ENCODE measurements at places on chromosomes 16 and 17.
A peak's percentile ranks its signal among the peaks of the same experiment; 100 is the strongest.

GRCh38 chr17:45790296-45790922 is 6.3 kb downstream of the CRHR1 start:
- peak; percentile 72 for DNase-seq

GRCh38 chr16:19823322-19823721 is 61.3 kb downstream of the GPRC5B start:
- no peak for DNase-seq

DNA sequence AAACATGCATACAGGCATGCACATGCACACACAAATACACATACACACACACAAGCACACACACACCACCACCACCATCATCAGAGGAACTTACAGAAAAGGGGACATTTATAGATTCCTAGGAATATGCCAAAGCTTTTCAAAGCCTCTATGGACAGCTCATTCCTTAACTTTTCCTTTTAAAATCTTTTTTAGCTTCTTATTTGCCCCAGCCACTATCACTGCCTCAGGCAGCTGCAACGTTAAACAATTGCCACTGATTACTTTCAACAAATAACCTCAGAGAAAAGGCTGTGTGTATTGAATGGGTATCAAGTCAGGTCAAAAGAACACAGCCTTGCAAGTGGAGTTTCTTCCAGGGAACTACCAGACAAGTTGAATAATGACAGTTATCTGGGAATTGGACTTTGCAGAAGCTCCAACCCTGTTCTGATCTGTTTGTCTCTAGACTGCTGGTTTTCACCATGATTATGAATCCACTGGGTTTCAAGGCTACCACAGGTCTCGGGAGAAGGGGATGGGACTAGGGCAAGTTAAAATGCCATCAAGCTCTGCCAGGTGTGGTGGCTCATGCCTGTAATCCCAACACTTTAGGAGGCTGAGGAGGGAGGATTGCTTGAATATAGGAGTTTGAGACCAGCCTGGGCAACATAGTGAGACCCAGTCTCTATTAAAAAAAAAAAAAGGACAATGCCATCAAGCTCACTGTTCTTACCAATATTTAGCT is 21.9 kb upstream of the BEAN1 start:
- no peak for DNase-seq

- DNase-seq: peak; percentile 58
These were observed 52.3 kb upstream of the LGALS9 start for GRCh38 chr17:27578718-27579085.

DNA sequence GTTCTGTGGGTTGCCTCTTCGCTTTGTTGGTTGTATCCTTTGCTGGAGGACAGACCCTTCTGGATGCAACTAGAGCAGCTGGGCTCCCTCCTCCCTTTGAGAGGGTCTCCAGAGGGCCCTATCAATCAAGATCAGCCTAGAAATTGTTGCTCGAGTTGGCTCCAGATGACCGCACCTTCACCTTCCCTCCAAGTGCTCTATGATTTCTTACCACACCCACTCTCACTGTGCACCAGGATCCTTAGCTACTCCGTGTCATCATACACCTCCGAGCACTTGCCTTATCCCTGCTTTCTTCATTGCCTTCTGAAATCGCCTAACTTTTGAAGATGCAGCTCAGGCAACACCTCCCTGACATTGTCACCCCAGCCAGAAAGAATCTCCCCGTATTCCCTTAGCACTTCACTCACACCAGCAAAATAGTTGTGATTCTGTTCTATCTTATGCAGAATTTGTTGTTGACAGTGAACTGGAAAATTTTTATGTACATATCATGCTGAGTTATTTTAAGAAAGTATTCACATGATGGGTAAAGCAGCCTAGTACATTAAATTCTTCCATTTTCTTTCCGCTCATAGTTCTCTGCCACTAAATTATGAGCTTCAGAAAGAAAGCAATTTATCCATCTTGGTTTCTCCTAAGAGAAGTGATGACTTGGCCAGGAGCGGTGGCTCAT is 52.9 kb downstream of the ABAT start:
- no peak for DNase-seq

- no peak for DNase-seq
These were observed 4.0 kb downstream of the C1QTNF1 start for GRCh38 chr17:79027925-79028491.

- DNase-seq: peak; percentile 63
These were observed 35.8 kb downstream of the LITAF start for GRCh38 chr16:11550791-11551498.

- DNase-seq: no peak
These were observed 22.3 kb upstream of the PABPN1L start for GRCh38 chr16:88888461-88889387.

DNA sequence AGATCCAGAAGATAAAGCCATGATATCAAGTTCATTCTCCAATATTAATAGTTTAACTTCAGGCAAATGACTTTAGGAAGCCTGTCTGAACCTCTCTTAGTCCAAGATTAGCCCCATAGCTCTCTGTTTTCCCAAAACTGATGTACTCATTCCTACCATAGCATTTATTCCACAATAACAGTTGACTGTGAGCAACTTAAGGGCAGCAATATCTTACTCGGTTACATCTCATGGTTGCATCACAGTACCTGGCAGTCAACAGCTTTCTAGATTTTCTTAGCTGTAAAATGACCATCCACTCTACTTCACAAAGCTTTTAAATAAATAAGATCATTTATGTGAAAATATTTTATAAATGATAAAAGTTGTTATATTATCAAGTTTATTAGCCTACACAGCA is 58.2 kb upstream of the STAC2 start:
- DNase-seq: peak; percentile 64

- DNase-seq: no peak
These were observed 17.2 kb downstream of the UBE2Z start for GRCh38 chr17:48925251-48925990.

DNA sequence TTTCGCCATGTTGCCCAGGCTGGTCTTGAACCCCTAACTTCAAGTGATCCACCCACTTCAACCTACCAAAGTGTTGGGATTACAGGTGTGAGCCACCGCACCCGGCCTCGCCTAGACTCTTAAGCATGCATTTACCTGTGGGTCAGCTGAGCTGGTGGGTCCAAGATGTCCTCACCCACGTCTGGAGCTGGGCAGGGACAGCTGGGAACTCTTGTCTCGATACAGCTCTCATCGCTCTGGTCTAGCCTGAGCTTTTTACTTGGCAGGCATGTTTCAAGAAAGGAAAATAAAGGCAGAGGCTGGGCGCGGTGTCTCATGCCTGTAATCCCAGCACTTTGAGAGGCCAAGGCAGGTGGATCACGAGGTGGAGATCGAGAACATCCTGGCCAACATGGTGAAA is 56.9 kb upstream of the PHOSPHO1 start:
- DNase-seq: no peak

DNA sequence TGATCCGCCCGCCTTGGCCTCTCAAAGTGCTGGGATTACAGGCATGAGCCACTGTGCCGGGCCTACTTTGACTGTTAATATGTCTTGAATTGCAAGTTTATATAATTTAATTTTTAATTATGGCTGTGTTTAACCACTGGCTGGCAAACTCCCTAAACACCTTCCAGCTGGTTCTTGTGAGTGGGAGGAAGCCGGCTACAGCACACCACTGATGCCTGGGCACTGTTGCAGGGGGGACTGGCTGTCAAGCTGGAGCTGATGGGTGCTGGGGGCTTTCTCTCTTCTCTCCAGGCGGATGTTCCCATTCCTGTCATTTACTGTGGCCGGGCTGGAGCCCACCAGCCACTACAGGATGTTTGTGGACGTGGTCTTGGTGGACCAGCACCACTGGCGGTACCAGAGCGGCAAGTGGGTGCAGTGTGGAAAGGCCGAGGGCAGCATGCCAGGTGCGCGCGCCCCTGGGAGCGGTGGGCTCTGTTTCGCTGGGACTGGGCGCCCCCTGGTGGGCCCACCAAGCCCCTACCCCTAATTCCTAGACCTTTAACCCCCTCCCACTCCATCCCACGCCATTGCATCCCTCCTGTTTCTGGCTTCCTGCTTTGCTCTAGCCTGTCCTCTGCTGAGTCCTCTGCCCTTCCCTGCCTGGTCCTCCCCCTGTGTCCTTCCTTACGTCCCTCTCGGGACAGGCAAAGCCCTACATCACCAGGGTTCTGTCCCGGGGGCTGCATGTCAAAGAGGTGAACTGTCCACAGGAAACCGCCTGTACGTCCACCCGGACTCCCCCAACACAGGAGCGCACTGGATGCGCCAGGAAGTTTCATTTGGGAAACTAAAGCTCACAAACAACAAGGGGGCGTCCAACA is 9.5 kb downstream of the TBX21 start:
- no peak for DNase-seq

DNA sequence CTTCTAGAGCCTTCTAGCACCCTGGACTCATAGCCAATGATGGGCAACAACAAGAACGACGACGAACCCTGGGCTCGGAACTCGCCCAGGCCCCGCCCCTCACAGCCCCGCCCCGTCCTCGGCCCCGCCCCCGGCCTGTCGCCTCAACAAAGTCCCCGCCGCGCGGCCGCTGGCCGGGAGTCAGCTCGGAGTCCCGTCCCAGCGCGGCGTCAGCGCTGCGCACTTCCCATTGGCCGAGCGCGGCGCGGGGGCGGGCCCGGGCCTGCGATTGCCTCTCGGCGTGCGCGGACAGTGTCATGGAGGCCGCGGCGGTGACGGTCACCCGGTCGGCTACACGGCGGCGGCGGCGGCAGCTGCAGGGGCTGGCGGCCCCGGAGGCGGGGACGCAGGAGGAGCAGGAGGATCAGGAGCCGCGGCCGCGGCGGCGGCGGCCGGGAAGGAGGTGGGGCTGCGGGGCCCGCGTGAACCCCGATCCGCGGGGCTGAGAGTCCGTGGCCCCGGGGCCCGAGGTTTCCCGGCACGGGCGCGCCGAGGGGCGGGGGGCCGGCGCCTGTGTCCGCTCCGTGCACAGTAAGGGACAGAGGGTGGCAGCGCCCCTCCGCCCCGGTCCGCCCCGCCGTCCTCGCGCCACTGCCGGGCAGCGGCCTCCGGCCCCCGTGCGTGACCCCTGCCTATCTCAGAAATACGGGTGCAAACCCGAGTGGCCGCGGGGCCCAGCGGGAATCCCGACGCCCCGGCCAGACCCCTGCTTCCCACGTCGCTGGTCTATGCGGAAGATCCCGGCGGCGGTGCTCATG is at the start of gene ENGASE:
Gene ENGASE (plus strand): TSS at position 176 of the 797 bp plus-strand sequence. CDS start 121 bp downstream, at position 297.
- DNase-seq: peak; percentile 98

DNA sequence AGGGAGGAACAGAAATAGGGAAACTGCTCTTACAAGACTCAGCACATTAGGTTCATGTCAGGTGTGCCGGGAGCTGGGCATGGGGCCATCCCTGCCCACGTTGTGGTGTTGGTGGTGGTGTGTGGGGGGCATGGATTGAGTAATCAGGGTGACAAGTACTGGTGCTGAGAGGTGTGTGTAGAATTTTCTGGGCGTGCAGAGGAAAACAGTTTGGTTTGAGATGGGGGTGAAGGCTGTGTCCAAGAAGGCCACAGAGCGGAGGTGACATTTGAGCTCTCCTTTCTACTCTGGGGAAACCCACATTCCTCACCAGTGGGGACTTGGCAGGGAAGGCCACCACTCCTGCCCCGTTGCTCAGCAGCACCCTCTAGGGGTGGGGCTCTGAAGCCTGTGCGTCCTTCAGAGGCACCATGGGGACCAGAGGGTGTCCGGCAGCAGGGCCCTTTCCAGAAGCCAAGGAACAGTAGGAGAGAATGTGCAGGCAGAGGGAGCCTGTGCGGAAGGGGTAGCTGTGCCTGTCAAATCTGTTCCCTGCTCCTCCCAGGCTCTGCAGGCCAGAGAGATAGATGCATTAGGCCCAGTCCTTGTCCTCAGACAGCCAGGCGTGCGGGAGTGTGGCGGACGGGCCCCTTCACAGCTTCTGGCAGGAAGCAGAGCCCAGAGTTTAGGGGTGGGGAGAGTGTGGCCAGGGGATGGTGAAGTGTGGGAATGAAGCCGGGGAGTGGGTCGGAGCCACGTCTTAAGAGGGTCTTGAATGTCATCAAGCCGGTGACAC is 48.7 kb upstream of the GSE1 start:
- DNase-seq: no peak

GRCh38 chr17:3693829-3694231 is 2.1 kb downstream of the P2RX5 start:
- DNase-seq: no peak

DNA sequence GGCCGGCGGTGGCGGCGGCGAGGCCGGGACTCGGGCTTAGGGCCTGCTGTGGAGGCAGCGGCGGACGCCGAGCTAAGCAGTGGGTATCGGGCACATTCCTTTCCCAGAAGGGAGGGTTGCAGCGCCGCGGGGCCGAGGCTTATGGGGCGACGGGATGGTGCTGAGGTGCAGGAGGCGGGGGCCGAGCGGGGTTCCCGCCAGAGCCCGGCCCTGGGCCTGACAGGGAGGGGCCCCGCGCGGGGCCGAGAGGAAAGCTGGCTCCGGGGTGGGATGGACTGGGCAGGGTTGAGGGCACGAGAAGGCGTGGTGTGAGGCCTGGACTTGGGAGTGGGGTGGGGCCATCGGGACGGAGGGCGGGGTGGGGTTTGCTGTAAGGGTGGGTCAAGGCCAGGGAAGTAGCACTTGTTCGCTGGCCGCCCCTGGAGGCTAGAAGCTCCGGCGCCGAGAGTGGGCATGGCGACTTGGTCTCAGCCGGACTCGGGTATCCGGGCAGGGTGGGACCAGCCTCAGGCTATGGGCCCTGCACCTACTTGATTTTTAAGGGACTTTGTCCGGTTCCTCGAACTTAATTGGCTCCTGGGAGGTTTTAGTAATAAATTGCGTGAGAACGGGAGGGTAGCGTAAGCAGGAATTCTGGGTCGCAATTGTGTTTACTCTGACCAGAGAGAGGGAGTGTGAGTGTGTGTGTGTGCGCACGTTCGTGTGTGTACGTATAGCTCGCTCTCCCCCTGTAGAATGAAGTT is 396 bp downstream of the NFE2L1 start:
- peak; percentile 66 for DNase-seq

DNA sequence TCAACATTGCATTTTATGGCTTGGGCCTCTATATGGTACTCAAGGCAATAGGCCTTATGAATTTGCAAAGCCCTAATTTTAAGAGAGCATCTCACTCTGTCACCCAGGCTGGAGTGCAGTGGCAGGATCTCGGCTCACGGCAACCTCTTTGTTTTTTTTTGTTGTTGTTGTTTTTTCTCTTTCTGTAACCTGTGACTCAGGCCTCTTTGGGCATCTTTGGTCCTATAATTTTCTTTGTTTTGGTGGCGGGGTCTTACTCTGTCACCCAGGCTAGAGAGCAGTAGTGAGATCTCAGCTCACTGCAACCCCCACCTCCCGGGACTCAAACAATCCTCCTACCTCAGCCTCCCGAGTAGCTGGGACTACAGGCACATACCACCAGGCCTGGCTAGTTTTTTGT is 21.8 kb upstream of the HERPUD1 start:
- DNase-seq: no peak

DNA sequence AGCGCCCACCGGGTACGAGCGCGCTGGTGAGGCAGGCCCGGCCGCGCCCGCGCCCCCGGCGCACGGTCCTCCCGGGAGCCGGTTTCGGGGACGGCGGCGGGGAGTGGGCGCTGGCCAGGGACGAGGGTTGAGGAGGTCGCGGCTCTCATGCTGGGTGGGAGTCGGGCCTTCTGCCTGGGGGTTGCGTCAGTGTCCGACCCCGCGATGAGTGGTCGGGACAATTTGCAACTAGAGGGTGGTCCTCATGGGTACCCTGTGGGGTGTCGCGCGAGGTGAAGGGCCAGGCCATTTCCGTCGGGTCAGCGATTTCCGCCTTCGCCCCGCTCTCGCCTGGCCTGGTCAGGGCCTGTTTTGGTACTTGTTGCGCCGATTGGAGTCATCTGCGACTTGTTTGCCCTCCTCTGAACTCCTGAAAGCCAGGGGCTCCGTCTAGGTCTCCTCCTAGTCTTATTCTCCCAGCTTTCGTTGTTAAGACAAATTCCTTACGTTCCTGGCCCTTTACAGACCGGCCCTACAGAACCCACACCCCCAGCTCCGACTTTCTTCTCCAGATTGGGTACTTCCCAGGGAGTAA is 14.9 kb downstream of the NAA60 start:
- DNase-seq: peak; percentile 76

- peak; percentile 36 for DNase-seq
These were observed 194.4 kb downstream of the MAP2K6 start for GRCh38 chr17:69608808-69609472.

GRCh38 chr17:80938556-80938955 is 53.1 kb upstream of the CHMP6 start:
- no peak for DNase-seq

Measured in trophoblast cell (in vitro differentiated cells and primary cell).